ENCODE measurements at places on chromosomes 5 and 9. TPM values are rescaled to one million over a fixed set of nuclear protein-coding genes. Genes with fewer than 3 reads are reported as not detected.

DNA sequence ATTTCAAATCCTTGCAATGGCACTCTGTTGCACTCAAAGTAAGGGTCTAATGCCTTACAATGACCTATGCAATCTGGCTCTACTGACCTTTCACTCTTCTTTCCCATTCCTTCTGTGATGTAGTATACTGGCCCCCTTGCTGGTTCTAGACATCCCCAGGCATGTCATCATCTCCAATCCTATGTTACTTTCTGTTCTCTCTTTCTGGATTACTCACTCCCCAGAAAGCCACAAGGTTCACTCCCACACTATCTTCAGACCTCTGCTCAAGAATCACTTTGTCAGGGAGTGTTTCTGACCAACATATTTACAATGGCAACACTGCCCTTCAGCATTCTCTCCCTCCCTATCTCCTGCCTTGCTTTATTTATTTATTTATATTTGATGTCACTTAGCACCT lies 802.2 kb upstream of the WWC1 start:
- DNase-seq: no peak

DNA sequence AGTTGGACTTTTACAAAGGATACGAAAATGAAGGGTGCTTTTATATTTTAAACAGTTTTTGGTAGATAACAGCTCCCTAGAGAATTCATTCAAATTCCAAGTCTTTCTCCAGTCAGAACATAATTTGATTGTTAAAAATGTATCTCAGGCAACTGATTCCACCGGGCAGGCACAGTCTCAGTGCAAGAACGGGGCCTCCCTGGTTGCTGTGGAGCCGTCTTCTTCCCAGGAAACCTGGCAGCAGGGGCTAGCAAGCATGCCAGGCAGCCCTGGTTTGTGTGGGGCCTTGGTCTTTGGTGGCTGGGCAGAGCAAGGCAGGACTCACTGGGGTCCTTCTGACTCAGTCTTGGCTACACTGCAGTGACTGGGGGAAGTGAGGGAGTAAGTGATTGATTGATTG lies 143.5 kb downstream of the NXNL2 start:
- DNase-seq: no peak

- DNase-seq: no peak
These were observed 36.8 kb downstream of the UGT3A2 start for GRCh38 chr5:36029914-36030313.

DNA sequence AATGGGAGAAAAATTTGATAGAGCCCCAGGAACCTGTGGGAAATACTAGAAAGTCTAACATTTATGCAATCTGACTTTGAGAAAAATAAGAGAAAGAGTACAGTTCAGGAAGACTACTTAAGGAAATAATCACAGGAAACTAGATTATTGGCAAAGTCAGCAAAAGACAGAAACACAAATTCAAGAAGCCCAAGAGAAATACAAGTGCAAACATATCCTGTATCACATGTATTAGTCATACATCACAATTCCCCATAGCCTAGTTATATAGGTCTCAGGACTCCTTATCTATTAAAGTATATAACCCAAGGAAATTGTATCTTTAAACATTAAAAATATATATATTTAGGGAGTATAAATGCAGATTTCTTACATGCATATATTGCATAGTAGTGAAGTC lies 100.8 kb downstream of the HOMER1 start:
- no peak for DNase-seq

GRCh38 chr5:14816999-14817761 lies 54.4 kb downstream of the ANKH start:
- no peak for DNase-seq

GRCh38 chr5:79143684-79144379 lies 32.2 kb downstream of the BHMT start:
- no peak for DNase-seq

DNA sequence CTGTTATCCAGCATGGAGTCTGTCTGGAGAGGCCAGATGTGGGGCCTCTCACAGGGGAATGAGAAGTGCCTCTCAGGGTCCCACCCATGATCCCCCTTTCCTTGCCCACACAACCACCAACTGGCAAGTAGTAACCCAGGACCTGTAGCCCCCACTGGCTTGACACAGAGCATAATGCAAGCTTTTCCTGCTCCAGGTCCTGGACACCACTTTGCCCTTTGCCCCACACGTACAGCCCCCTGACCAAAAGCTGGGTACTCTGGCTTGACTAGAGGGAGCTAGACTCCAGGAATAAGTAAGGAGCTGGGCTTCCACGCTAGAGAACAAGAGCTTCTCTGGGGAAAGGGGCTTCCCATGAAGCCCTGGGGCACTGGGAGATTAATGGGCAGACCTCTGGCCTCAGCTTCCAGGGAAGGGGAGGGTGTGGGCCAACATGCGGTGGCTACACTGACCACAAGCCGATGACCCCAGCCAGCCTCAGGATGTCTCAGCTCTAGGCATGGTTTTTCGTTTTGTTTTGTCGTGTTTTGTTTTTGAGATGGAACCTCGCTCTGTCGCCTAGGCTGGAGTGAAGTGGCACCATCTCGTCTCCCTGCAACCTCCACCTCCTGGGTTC lies 109.5 kb downstream of the C9orf50 start:
- no peak for DNase-seq

- DNase-seq: no peak
These were observed 6.9 kb downstream of the RHOBTB3 start for GRCh38 chr5:95738072-95738471.

DNA sequence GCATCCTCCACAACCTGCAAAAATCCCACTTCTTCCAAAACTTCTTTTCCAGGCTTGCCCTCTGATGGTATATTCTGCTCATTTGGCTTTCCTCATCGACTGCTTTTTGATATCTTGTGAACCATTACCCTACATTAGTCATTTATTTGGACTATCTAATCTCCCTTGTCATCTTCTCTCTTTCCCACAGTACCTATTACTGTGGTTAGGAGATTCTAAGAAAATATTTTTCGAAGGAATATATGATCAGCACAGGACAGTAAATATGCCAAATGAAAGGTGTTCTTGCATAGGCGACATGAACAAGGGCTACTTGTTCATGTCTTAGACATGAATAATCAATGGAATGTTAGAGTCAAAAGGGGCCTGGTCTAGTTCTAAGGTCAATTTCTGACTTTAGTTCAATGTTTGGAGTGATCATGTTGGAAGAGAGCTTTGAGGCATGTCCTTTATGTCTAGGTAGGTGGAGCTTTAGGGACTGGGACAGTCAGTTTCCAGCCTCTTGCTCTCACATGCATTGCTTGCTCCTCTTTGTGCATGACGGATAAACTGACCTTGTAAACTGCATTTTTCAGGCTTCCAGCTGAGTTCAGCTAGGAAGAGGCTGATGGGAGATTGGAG lies 243.4 kb upstream of the RPS23 start:
- DNase-seq: no peak

DNA sequence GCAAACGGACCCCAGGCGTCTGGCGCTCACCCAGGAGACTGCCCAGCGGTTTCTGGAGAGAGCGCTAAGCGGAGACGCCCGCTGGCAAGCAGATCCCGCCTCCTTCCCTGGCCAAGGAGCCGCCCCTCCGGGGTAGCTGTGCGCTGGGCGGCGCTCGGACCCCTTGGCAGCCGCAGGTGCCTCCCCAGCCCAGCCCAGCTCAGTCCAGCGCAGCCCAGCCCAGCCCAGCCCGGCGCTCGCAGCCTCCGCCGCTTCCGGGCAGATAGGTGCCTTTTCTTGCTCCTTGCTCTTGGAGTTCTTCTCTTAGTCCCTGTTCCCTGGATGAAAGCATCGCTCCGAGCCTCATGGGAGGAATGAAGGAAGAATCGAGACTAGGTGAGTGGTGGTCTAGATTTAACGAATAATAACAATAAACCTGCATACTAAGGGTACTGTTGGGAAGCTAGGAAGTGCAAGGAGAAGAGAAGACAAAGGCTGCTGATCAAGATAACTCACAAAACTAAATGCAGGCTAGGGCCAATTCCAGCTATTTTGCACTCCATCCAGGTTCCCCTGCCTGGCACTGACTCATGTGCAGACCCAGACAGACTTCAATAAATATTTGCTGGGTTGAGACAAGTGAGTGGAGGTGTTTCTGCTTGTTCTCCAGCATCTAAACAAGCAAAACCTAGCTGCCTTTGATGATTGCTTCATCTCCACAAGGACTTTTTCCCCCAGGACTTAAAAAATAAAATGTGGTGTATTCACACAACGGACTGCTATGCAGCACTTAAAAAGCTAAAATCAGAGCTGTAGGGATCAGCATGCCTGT lies at the start of gene STK32A:
Gene STK32A, plus strand, starts transcription at position 202 of the 811 bp plus-strand sequence. CDS start 4,609 bp downstream, outside the sequence.
- no peak for DNase-seq

Gene RNF130
- total RNA-seq: 69.2 TPM

Gene TRAF1
- 4.5 TPM for total RNA-seq

Gene ZNF474
- total RNA-seq: 0.21 TPM

Gene CNTRL
- 37.8 TPM for total RNA-seq

Gene SPINK6
- not detected for total RNA-seq

Gene BTNL8
- total RNA-seq: not detected

Gene RETREG1
- total RNA-seq: 13.4 TPM

Gene PCDHA11
- 1.6 TPM for total RNA-seq
